Stimulated activated CD4-positive, alpha-beta T cell treated with anti-CD3 and anti-CD28 coated beads, TNF-alpha, amount 100 ng/mL, for 1 hour (primary cell): ENCODE measurements at places on chromosomes 13 and 19.

GRCh38 chr19:31314849-31315629, 34.2 kb downstream of the TSHZ3 start:
- no peak for DNase-seq

GRCh38 chr19:55232286-55232602, 3.7 kb upstream of the TMEM86B start:
- DNase-seq: no peak

- DNase-seq: no peak
These were observed 349.0 kb downstream of the TBC1D4 start for GRCh38 chr13:75132701-75133695.

DNA sequence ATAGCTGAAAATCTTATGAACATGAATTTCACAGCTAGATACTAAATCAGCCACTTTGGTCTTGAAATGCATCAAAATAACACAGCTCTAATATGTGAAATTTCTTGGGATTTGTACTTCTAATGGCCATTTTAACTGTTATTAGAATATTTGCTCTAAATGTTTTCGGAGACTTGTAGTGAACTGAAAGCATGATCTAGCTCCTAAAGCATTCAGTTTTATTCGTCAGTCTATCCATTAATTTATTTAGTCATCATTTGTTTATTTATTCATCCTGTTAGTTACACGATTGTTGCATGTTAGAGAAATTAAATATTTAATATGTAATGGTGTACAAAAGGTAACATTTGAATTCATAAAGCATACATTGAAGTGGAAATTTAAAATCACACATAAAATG, 1132.7 kb downstream of the SLITRK1 start:
- DNase-seq: no peak

GRCh38 chr13:114151565-114152284, 19.3 kb upstream of the RASA3 start:
- DNase-seq: no peak

DNA sequence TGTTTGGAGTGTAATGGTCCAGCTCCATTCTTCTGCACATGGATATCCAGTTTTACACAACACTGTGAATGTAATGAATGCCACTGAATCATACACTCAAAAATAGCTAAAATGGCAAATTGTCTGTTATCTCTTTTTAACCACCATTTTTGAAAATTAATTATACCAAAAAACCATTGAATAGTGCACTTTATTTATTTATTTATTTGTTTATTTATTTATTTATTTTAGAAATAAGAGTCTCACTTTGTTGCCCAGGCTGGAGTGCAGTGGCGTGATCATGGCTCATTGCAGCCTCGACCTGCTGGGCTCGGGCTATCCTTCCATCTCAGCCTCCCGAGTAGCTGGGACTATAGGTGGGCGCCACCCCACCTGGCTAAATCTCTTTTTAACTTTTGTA, 7.3 kb upstream of the CEACAM19 start:
- no peak for DNase-seq

DNA sequence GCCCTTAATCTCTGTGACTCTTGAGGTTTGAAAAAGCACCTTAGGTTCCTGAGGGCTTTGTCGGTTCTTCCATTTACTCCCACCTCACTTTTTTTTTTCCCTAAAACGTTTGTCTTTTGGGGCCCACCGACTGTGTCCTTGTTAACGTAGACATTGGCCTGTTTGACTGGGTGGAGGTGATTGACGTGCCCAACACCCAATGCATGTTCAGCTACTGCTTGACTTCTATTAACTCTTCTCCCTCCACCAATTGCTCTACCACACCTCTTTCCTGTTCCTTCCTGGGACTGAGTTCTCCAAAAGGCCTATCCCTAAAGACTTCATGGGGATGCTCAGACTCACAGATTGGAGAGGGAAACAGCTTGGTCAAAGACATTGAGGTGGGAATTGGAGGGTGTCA, 17.3 kb downstream of the CKM start:
- no peak for DNase-seq

DNA sequence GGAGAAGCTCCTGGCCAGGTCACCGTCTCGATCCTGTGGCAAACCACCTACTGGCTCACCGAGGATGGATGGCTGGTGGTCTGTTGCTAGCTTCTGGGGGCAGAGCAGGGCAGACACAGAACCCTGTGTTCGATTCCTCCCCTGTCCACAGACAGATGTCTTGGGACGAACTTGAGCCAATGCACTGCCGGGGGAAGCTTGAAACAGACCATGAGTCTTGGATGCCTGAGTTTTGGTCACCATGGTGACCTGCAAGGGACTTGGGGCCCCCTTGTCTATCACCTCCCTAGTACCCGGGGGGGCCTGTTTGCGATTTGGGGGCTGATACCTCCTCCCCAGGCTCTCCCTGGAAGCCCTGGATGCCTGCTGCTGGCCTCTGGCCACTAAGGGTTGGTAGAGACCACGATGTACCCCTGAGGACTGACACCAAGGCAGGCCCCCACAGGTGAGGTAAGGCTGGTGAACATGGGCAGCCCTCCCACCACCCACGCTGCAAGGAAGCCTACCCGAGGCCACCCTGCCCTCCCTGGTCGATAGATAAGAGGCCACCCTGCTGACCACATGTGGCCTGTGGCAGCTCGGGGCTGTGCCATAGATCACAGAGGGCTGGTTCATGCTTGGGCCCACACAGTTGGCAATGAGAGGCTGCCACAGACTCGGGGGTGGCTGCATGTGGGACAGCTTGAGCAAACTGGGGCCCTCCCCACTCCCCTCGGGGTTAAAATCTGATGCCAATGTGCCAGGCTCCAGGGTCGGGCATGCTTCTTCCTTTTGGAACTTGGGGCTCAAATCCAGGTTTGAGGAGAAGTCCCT, 10.7 kb downstream of the IQCN start:
- DNase-seq: no peak

DNA sequence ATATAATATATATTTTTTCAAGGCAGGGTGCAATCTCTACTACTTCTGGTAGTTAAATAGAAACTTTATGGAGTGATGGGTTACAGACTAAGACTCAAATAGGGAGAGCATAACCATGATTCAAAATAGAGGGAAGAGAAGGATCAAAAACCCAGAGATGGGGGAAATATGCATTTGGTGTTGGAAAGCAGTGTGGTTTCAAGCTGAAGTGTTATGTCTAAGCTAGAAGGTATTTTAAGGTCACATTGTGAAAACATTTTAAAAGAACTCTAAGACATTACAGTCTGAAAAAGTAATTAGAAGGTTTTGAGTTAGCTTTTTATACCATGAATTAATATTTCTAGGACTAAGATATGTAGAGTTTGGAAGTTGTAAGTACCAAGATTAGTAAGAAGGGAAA, 2741.4 kb downstream of the PCDH9 start:
- no peak for DNase-seq

GRCh38 chr13:96785986-96786385, 208.3 kb downstream of the OXGR1 start:
- DNase-seq: no peak

- no peak for DNase-seq
These were observed at the start of gene AMER2 for GRCh38 chr13:25171517-25172302. Gene AMER2, minus strand, starts transcription at chr13:25172288. Its CDS starts 669 bp downstream, at chr13:25171619.

- DNase-seq: no peak
These were observed 34.0 kb downstream of the RASL11A start for GRCh38 chr13:27304611-27305010.

DNA sequence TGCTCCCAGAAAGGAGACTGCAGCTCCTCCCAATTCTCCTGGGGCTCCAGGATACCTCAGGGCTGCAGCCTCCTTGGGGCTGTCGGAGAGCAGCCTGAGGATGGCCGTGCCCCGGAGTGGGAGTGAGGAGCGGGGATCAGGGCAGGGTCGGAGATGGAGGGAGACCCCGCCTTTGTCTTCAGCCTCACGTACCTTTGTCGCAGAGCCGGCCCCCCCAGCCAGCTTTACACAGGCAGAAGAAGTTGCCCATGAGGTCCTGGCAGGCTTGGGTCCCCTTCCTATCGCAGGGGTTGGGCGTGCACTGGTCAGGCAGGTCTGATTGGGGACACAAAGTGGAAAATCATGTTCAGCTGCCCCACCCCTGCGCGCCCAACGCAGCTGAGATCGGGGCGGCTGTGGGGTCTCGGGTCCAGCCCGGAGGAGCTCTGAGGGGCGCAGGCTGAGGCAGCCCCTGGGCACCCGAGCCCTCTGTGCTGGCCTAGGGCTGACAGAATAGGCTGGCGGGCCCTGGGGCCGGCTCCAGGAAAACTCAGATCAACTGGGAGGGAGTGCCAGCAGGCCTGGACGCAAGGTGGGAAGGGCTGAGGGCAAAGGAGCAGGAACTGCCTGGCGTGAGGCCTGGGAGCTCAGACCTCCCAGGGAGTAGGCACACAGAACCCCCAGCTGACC, 24.2 kb downstream of the GAS6 start:
- no peak for DNase-seq

- DNase-seq: no peak
These were observed 4.7 kb upstream of the PTGIR start for GRCh38 chr19:46629546-46630025.

DNA sequence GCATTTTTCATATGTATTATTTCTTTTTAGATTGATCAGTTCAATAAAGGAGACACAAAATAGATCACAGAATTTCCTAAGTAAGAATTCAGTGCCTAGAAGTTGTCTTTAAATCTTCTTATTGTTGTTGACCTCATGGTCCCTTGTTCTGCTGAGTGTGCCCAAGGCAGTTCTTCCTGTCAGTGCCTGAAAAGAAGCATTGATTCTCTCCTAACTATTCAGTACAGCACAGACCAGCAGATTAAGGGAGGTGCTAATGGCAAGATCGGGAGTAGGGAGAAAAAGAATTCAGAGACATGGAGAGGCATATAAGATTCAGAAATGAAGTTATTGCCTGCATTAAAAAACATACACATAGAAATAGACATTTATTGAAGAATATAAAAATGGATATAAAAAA, 180.5 kb upstream of the PCDH9 start:
- DNase-seq: no peak
